ENCODE measurements at places on chromosomes 12 and 14.

GRCh38 chr12:59999291-59999690 is 403.5 kb downstream of the SLC16A7 start:
- DNase-seq, result no peak
- H3K36me3 ChIP-seq, result no peaks in the 10 kb centered on the region
- no peaks in the 10 kb centered on the region for H3K27me3 ChIP-seq
- H3K4me1 ChIP-seq, result no peaks in the 10 kb centered on the region

GRCh38 chr14:74568911-74569310 is 43.1 kb downstream of the LTBP2 start:
- no peaks in the 10 kb centered on the region for H3K27me3 ChIP-seq
- DNase-seq, result peak; percentile 84
- H3K27ac ChIP-seq, result no peak overlapping the region
- H3K4me3 ChIP-seq, result no peak overlapping the region

GRCh38 chr12:84910549-84911241 is 1.9 kb downstream of the SLC6A15 start:
- H3K27me3 ChIP-seq, result peaks cover 10% of the 10 kb centered on the region
- no peaks in the 10 kb centered on the region for H3K36me3 ChIP-seq
- peak overlapping the region; percentile 48 for H3K4me3 ChIP-seq
- H3K4me1 ChIP-seq, result no peaks in the 10 kb centered on the region

- H3K27ac ChIP-seq, result no peak overlapping the region
- no peaks in the 10 kb centered on the region for H3K4me1 ChIP-seq
- no peak overlapping the region for H3K4me3 ChIP-seq
- no peaks in the 10 kb centered on the region for H3K27me3 ChIP-seq
- H3K36me3 ChIP-seq, result no peaks in the 10 kb centered on the region
Observed at GRCh38 chr12:66831495-66831894, 152.6 kb upstream of the GRIP1 start.

DNA sequence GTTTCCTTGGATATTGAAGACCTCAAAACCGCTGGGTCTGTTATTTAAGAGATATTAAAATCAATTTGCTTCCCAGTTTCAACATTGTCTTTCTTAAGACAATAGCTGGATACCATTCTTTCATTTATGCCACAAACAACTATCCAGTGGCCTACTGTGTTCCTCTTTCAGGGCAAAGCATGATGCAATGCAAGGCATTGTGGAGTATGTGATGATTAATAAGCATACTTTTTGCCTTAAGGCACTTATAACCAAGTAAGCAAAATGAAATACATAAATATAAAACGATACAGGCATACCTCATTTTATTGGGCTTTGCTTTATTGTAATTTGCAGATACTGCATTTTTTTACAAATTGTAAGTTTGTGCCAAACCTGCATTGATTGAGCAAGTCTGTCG is 45.5 kb downstream of the SCN8A start:
- peaks cover 7% of the 10 kb centered on the region for H3K4me1 ChIP-seq
- H3K27me3 ChIP-seq, result no peaks in the 10 kb centered on the region
- no peak overlapping the region for H3K4me3 ChIP-seq
- no peaks in the 10 kb centered on the region for H3K36me3 ChIP-seq
- DNase-seq, result no peak
- no peak overlapping the region for H3K27ac ChIP-seq

DNA sequence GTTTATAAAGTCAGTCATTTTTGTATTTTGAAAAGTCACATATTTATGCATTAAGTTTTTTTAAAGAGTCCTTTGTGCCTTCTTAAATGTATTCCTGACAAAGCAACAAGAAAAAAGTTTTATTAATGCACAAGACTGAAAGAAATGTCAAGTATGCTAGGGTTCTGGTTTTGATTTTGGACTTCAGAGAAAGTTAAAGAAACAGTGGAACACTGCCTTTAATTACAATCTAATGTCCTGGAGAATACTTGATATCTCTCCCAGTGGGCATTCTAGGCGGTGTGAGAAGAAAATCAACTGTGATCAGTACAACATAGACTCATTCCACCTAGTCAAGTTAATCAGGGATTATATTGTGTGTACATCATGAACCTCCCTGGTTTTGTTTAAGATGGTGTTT is 49.9 kb downstream of the PRICKLE1 start:
- H3K36me3 ChIP-seq, result no peaks in the 10 kb centered on the region
- peaks cover 5% of the 10 kb centered on the region for H3K4me1 ChIP-seq
- H3K4me3 ChIP-seq, result no peak overlapping the region

- H3K4me3 ChIP-seq, result no peak overlapping the region
- H3K36me3 ChIP-seq, result no peaks in the 10 kb centered on the region
- H3K27me3 ChIP-seq, result no peaks in the 10 kb centered on the region
- H3K4me1 ChIP-seq, result peaks cover 18% of the 10 kb centered on the region
- H3K27ac ChIP-seq, result no peak overlapping the region
Observed at GRCh38 chr14:71328183-71328582, 420.9 kb downstream of the PCNX1 start.

DNA sequence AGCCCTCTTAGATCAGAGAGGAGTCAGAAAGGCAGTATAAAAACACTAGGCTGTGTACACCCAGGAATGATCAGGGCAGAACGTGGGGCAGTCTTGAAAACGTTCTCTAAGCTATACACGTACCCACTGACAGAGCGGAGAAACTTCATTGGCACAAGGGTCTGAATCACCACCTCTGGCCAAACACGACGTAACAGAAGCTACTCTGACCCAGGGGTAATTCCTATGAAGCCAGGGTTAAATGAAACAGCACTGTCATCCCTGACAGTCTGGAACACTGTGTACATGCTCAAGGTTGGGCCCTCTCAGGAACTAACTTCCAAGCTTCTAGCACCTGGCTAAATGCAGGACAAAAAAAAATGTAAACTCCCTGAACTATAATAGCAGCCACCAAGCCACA is 38.4 kb downstream of the PARP11 start:
- DNase-seq, result no peak
- no peak overlapping the region for H3K4me3 ChIP-seq
- H3K36me3 ChIP-seq, result no peaks in the 10 kb centered on the region

DNA sequence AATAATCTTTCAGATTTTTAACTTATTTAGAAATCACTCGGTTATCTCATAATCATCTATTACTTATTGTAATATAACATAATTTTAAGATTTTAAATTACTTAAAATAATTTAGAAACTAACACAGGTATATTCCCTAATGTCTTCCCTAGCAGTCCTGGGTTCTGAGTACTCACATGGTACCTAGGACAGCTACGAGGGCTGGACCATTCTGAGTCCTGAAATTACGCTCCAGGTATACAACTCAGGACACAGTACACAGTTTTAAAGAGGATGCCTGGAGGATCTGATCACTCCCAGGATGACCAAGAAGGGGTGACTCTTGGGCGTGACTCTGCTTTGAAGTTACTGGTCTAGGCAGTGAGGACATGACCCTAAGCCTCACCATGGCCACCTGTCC is 9.1 kb upstream of the RASSF8 start:
- no peak overlapping the region for H3K27ac ChIP-seq
- no peaks in the 10 kb centered on the region for H3K27me3 ChIP-seq
- no peaks in the 10 kb centered on the region for H3K4me1 ChIP-seq
- H3K4me3 ChIP-seq, result no peak overlapping the region
- H3K36me3 ChIP-seq, result no peaks in the 10 kb centered on the region
- no peak for DNase-seq

- H3K4me1 ChIP-seq, result no peaks in the 10 kb centered on the region
- H3K36me3 ChIP-seq, result no peaks in the 10 kb centered on the region
- H3K27ac ChIP-seq, result no peak overlapping the region
- peak; percentile 88 for DNase-seq
Observed at GRCh38 chr12:22443379-22444316, 100.7 kb downstream of the C2CD5 start.

All from cardiac muscle cell (in vitro differentiated cells and primary cell).